Activated T-cell treated with anti-CD3 and anti-CD28 coated beads, Interleukin-2, amount 50 U/mL, for 24 hours (primary cell): ENCODE measurements at places on chromosomes 7 and 10.

DNA sequence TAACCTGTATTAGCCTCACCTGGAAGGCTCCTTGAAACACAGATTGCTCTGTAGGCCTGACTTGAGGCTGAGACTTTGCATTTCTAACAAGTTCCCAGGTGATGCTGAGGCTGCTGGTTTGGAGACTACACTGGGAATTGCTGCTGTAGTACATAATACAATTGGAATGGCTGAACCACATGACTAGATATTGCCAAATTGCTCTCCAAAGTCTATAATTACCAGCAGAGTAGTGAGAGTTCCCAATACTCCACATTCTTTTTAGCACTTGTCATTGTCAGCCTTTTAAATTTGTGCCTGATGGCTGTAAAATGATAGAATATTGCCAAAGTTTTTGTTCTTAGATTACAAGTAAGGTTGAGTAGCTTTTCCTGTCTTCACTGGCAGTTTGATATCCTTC, 39.9 kb downstream of the PLEKHA8 start:
- DNase-seq = no peak

- no peak for DNase-seq
Observed at GRCh38 chr10:122287570-122287969, 16.5 kb downstream of the BTBD16 start.

DNA sequence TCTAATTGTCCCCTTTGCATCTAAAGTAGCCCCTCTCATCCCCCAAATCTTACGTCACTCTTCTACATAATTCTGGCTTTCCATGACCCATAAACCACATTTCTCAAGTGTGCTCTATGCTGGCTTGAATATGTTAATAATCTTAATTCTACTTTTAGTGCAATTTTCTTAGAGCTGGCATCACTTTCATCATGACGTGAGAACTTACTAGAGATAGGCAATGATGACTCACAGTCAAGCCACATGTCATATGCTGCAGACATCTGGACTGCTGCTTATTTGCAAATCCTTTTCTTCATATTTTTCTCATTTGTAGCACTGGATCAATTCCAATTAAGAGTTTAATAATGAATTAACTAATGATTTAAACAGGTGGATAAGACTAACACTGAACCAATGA, 260.7 kb upstream of the PRKCQ start:
- DNase-seq = no peak

DNA sequence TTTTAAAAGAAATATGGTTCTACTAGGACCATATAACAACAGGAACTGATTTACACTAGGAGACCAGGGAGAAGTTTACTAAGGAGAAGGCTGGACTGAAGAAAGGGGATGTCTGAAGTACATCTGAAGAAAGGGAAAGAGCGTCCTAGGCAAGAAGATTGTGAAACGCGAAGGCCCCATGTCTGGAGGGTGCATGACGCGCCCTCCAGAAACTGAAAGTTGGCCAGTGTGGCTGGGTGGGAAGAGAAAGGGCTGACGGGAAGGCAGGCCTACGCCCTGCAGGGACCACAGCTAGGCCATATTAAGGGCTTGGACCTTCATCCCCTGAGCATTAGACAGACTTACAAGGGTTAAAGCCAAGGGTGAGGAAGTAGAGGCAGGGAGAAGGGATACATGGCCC, 158.0 kb downstream of the TRIL start:
- DNase-seq = no peak

DNA sequence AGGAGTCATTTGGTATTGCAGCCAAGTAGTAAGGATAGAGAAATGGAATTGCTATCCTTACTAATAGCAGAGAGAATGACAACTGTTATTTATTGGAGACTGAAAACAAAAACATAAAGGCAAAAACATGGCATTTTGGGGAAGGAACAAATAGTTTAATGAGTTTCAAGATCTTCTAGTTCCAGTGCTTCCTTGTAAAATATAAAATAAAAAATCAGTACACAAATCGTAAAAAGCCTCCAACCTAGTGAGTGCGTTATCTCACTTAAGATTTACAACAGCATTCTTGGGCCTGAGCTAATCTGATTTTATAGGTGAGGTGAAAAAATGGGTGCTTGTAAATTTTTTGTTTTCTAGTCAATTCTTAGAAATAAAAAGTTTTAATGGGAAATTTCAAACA, 3.3 kb downstream of the RBM33 start:
- no peak for DNase-seq

DNA sequence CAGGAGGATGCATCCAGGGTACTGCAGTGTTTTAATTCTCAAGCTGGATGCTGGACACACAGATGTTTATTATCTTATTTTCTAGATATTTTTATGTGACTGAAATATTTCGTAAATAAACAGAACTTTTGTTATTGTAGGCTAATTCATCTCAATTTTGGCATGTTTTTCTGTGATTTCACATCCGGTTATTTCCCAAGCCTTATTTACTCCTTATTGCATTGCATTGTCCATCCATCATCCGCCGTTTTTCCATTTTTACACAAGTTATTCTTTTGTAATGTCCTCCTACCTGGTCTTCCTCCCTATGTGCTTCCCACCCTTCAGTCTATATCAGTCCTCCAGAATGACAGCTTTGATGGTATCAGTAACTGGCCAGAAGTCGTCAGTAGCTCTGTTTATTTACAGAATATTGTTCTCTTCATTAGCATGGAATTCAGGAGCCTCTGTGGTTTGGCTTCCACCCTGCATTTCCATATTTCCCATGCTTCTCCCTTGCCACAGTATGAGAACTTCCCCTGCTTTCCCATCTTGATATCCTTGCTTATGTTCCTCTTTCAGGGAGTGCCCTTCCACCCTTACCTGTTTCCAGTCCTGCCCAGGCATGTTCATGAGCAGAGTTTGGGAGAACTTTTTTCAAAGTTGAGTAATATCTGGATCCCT, 16.1 kb downstream of the GNAI1 start:
- no peak for DNase-seq

GRCh38 chr10:35928748-35929147, 286.7 kb upstream of the FZD8 start:
- DNase-seq = no peak
